ENCODE measurements at places on chromosomes 12 and 14.

DNA sequence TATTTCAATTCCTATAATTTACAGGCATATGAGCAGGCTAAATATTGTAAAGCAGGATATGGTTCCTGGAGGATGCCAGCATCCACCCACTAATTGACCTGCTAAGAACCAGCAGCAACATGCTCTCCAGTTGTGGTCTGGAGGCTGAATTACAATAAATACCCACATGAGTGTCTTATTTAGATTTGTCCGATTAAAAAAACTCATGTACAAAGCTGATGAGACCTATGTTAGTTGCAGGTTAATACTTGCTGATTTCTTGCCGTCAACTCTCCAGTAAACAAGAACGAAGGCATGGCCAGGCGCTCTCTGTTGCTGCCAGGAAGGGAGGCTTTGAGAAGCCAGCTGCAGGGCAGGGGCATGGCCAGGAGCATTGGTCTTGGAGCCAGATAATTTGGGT lies 169.3 kb upstream of the PRICKLE1 start:
- no peak for DNase-seq

GRCh38 chr12:101566318-101566717 lies 28.5 kb upstream of the MYBPC1 start:
- DNase-seq = no peak

DNA sequence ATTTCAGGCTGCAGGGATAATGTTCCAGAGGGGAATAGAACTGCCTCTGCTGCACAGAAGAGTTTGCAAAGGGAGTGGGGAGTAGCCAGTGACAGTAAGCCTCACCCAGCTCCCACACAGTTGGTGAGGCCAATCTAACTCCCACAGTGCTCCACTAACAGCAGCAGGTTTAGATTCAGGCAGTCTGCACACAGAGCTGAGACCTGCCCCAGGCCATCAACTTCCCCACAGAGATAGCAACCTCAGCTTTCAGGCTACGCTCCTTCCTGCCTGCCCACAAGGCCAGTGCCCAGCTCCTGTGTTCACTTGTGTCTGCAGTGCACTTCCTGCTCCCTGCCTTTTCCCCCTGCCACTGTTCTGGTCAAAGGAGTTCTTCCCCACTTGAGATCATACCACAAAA lies 107.5 kb downstream of the TBC1D30 start:
- no peak for DNase-seq

DNA sequence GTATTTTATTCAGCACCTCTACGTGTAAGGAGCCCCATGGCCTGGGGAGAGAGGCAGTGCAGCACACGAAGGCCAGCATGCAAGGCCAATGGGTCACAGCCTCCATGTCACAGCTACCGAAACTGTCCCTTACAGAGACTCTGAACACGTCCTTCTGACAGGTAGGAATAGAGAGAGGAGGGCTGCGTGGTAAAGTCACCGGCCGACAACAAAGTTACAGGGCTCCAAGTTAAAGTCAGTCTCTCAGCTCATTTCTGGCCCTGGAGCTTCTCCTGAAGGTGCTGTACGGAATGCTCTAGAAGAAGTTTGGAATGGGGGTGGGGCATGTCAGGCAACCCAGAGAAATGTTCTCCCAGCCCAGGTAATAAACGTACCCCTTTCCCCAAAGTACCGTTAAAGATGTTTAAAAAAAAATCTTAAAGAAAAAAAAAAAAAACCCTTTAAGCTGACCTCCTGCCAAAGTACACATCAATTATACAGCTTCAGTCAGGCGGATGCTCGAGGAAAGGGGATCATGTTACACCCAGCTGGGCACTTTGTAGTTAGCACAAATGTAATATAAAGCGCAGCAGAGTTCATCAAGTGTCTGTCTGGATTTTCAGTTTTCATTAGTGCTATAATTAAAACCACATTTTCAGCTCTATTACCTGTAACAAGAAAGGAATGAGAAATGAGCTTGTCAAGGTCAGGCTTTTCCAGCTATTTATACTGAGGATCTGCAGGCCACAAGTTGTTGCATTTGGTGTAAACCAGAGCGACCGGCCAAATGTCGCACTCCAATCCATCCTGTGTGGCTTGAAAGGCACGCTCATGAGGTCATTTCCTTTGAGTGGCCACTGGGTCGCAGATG lies 53.3 kb upstream of the CDKN3 start:
- no peak for DNase-seq

GRCh38 chr12:65685514-65685913 lies 138.8 kb upstream of the HMGA2 start:
- DNase-seq = no peak

DNA sequence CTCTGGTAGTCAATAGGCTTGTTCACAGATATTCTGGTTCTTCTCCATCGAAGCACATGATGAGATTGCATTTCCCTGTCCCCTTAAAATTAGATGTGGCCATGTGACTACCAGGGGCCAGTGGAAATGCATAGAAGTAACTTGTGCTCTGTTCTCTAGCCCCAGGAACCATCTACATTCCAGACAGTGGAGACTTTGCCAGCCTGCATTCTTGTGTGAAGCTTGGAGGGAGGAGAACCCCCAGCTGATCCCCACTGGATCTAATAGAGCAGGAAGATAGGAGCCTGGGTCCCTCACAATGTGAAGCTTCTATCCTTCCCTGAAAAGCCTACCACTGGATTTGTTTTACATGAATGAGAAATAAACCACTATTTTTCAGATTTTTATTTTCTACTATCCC lies 130.1 kb downstream of the KITLG start:
- no peak for DNase-seq

DNA sequence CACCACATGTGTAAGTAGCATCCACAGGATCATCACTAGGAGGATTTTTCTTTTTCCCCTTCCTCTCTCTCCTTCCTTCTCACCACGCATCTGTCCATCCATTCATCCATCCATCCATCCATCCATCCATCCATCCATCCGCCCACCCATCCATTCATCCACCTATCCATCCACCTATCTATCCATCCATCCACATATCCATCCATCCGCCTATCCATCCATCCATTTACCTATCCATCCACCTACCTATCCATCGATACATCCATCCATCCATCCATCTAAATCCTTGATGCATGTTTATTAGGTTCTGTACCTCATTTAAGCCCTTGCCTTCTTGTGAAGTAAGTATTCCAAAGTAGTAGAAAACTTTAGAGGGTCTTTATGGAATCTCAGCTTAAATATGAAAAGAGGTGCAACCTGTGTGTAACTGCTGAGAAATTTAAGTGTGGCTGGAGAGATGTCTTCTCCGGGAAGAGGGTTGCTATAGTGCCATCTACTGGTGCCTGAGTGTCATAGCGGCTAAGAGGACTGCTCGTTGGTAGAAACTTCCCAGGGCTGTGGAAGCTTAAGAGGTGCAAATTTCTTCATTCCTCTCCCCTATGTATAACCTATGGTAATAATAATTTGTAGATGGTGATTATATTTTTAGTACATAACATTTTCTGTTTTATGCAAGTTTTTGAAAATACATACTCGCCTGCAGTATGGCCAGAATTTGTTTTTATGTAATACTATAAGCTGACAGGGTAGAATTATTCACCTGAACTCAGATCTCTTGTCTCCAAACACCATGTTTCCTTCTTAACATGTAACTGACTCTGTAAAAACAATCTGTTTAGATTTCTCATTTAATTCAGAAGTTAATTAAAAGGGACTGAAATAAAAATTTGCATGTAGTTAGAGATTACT lies 46.0 kb downstream of the MYO1H start:
- DNase-seq = no peak

GRCh38 chr12:54210400-54210790 lies 21.6 kb upstream of the SMUG1 start:
- DNase-seq = no peak

- no peak for DNase-seq
Measured at GRCh38 chr14:89675590-89675989, 258.6 kb upstream of the FOXN3 start.

DNA sequence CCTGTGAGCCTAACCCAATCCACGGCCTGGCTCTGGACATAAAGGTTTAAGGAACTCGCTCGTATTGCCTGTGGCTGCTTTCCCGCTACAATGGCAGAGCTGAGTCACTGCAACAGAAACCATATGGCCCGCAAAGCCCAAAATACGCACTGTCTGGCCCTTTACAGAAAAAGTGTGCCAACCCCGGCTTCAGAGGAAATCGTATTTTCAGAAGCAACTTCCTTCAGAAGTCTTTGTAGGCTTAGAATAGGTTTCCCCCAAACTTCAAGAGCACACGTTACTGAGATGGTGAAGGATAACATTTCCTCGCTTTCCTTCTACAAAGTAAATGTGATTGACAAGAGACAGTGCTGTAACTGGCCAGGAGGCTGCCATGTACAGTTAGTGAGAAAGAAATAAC lies 34.8 kb upstream of the TESC start:
- DNase-seq = peak; percentile 69

DNA sequence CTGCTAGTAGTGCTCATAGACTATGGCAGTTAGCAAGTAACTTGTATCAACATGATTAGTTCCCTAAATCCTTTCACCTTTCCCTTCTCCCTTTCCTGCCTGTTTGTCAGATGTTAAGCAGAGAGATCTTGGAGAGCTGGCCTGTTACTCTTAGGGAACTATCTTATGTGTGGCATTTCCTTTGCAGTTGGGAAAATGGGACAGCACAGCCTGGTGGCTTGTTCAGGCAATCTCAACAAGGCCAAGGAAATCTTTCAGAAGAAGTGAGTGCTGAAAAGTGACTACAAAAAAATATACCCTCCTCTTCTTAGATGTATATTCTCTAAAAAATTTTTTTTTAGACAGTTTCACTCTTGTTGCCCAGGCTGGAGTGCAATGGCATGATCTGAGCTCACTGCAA lies 7.4 kb downstream of the PARP2 start:
- DNase-seq = no peak

GRCh38 chr12:85632390-85632789 lies 203.8 kb downstream of the RASSF9 start:
- no peak for DNase-seq

DNA sequence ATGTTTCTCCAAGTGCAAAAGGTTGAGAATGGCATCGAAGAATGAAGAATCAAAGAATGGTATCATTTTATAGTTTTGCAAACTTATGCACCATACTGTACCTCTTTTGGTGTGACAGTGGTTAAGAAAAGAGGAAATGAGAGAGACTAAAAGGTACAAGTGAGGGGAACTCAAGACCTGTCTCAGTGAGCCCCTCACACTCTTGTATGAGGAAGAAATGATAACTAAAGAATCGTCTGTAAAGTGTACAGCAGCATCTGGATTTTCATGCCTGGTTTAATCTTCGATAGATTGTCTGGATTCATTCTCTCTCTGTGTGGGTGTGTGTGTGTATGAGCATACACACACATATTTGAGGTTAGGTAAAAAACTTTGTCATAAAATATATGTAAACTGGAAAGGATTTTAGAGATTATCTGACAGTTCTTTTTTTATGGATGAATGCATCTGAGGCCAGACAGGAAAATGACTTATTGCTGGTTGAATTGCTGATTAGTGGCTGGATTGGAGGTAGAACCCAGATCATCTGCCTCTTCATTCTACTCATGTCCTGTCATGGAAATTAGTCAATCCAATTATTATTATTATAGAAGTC lies 16.0 kb upstream of the SLC38A2 start:
- DNase-seq = no peak

- DNase-seq = no peak
Measured at GRCh38 chr14:25463480-25463879, 413.5 kb upstream of the STXBP6 start.

DNA sequence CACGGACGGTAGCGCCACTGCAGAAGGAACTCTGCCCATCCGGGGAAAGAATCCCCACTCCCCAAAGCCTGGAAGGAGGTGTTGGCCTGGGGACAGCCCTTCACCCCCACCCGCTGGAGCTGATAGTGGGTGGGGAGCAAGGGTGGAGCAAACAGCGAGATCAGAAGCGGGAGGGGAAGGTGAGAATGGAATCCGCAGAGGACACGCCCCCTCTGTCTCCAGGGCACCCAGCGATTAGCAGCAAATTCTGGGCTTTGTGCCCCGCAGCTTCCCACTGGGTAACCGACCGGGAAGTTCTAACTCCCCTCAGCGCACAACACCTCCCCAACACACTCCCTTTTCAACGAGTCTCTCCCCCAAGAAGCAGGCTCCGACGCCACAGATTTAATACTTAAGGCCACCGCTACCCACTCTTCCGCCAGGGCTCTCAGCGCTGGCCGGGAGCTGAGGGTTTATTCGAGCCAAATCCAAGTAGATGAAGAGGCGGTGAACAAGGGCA lies 1.4 kb downstream of the SLC25A29 start:
- no peak for DNase-seq

- DNase-seq = no peak
Measured at GRCh38 chr14:61803755-61804154, 41.5 kb downstream of the SNAPC1 start.

DNA sequence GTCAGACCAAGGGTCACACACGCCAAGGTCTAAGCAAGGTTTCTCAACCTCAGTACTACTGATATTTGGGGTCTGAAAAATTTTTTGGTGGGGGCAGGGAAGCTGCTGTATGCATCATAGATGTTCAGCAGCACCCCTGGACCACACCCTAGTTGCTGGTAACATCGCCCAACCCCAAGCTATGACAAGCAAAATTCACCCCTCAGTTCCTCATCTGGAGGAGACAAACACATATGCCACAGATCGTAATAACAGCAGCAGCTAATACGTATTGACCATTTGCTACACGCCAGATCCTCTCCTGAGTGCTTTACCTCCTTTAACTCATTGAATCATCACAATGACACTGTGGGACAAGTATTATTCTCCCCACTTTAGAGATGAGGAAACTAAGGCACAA lies 46.4 kb downstream of the ACTN1 start:
- no peak for DNase-seq

DNA sequence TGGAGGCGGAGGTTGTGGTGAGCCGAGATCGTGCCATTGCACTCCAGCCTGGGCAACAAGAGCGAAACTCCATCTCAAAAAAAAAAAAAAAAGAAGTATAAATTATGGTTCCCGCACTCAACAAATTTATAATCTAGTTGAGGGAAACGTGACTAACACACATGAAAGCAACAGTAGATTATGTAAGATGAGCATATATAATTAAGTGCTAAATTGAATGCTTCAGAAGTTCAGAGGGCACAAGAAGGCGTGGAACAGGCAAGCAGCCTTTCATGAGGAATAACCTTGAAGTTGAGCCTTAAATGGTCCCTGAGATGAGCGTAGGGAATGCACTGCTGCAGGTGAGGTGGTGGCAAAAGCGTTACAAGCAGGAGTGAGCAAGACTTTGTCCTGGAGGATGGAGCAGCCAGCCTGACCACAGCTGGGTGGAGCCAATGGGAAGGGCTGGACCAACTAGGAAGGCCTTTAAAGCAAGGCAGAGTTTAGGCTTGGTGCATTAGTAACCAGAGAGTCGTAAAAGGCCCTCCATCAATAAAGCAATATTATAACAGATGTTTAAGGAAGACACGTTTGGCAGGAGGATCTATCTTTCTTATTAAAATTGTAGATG lies 30.6 kb upstream of the TUBA1A start:
- DNase-seq = no peak

DNA sequence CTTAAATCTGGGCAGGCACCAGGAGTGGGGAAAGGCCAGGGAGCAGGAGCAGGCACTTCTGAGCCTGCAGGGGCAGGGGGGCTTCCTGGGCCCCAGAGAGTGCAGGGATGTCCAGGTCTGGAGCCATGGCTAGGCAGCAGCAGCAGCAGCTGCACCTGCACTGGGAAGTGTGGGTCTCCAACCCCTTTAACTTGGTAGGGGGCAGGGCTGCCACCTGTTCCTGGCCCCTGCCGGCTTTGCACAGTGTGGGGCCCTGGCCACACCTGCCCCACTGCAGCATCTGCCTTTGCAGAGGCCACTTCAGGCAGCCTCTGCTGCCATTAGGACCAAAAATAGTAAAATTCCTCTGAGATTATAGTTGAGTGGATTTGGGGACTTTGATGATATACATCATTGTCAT lies 138.5 kb downstream of the SLC16A7 start:
- no peak for DNase-seq

GRCh38 chr14:72528059-72528862 lies 365.6 kb downstream of the DPF3 start:
- no peak for DNase-seq
